CD8-positive, alpha-beta T cell (primary cell): ENCODE measurements at places on chromosomes 16 and 17.
A peak's percentile ranks its signal among the peaks of the same experiment; 100 is the strongest.

DNA sequence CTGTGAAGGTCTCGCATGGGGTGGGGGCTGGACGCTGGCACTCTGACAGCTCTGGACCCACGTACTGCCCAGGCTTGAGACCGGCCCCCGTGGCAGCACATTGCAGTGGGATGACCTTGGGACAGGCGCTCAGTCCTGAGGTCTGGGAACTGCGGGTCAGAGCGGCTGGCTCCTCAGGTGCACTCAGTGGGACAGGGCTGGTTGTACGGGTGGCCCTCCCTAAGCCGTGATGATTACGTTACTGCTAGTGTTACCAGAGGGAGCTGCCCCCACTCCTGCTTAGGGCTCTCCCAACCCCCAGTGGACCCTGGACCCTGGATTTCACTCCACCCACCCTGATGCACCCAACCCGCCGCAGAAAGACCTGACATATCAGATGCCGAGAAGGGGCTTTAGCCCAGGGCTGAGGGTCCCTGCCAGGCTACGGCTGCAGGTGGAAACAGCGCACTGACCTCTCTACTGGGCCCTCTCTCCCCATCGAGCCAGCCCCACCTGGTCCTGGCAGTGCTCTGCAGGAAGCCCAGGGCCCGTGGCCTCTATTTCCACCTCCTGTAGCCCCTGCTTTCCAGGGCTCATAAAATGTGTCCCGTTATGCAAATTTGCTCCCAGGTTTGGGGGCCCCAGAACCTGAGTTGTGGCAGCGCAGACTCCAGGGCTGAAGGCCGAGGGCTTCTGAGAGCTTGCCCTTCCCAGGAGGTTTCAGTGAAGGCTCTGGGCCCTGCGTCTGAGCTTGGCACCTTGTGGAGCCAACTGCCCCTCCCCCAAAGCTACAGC lies 77.2 kb downstream of the RTN4RL1 start:
- no peak for DNase-seq

- DNase-seq, result no peak
Observed at GRCh38 chr17:8976638-8977037, 11.1 kb upstream of the PIK3R5 start.

GRCh38 chr17:80731323-80731722 lies 186.7 kb downstream of the RPTOR start:
- no peak for DNase-seq

DNA sequence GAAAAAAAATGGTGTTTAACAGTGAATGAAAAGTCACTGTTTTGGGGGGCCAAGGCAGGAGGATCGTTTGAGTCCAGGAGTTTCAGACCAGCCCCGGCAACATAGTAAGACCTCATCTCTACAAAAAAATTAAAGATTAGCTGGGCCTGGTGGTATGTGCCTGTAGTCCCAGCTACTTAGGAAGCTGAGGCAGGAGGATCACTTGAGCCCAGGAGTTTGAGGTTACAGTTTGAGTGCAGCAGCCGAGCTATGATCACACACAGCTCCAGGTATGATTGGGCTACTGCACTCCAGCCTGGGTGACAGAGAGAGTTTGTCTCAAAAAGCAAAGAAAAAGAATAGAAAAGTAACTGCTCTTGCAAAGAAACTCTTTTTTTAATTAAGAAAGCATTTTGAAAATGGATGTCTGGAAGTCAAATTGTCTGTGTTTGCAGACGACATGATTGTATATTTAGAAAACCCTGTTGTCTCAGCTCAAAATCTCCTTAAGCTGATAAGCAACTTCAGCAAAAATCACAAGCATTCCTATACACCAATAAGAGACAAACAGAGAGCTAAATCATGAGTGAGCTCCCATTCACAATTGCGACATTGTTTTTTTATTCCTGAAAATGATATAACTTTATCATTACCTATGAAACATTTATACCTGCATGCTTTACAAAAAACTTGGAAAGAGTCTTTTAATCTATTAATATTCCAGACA lies 20.5 kb upstream of the CPD start:
- DNase-seq, result no peak

- peak; percentile 21 for DNase-seq
Observed at GRCh38 chr17:27569257-27569722, 61.7 kb upstream of the LGALS9 start.

DNA sequence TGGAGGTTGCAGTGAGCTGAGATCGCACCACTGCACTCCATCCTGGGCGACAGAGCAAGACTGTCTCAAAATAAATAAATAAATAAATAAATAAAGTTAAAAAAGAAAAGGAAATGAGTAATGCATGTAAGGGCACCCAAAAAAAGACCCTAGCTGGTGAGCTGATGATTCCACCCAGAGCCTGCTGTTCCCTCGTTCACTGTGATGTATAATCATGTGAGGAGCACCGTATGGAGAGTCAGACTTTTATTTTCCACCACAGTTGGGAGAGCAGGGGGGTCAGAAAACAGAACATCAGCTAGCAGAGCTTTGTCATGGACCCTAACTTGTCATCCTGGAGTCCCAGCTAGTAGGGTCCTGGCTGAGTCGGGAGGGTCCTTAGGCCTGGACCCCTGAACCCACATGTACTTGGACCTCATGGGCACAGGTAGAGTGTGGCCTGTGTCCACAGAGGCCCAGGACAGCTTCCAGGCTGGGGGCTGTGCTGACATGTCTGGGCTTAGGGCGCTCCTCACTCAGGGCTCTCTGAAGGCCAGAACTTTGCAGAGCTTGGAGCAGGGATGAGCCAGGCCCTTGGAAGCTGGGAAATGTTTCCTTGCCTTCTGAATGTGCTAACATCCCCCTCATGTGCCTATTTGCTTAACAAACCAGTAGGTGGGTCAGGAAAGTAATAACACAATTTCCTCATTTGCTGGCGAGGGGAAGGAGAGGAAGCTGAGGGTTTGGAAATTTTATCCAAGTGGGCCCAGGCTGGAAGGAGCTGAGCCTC lies 18.8 kb upstream of the LASP1NB start:
- no peak for DNase-seq

GRCh38 chr16:72856797-72857196 lies 191.1 kb downstream of the ZFHX3 start:
- no peak for DNase-seq

DNA sequence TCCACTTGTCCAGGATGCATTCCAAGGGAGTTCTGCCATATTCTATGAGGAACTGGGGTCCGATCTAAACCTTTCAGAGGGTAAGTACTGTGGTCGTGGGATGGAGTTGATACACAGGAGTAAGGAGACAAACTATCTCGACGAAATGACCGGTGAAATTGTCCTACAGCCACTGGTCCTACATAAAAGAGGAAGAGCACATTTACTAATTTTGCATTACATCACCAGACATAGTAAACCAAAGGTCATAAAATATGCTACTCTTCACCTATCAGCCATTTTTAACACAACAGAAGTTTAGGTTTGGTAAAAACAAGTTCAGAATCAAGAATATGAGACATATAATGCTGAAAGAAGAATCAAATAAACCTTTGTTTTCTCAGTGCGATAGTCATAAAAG lies 8.1 kb downstream of the HSF5 start:
- DNase-seq, result no peak
